ENCODE measurements at places on chromosomes 6 and 20. TPM values are rescaled to one million over a fixed set of nuclear protein-coding genes. Genes with fewer than 3 reads are reported as not detected.

DNA sequence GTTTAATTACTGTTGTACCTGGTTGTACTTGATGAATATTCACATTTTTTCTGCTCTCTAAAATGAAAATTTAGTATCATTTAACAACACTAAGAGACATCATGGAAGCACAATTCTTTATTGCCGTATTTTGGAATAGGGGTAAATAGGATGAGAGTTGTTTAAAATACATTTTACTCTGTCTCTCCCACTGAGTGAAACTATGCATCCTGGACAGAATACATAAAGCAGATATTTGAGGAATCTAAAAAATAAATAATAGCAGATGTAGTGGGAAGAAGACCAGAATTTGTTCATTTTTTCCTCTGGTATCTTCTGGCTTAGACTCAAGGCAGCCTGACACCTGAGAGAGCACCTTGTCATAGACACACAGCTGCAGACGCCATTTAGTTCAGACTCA is 119.1 kb upstream of the AHI1 start:
- H3K27me3 ChIP-seq = no peaks in the 10 kb centered on the region
- H3K4me1 ChIP-seq = no peaks in the 10 kb centered on the region
- no peak for DNase-seq
- H3K4me3 ChIP-seq = no peak overlapping the region

DNA sequence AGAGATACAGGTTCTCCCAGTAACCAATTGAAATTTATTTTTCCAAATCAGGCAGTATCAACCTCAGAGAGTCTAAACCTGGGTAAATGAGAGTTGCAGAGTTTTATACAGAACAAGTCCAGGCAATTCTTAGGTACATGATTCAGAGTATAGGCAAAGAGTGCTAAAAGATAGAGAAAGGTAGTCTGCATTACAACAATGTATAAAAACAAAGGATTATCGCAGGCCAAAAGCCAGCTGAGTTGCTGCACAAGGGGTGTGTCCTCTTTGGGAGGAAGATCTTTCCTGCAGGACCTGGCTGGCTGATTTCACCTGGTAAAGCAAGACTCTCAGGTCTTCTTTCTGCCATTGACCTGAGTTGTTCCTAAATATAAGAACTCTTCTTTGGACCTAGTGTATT is 48.9 kb upstream of the ECHDC1 start:
- H3K36me3 ChIP-seq = no peaks in the 10 kb centered on the region
- H3K27me3 ChIP-seq = no peaks in the 10 kb centered on the region
- peak overlapping the region; percentile 52 for H3K27ac ChIP-seq
- H3K4me1 ChIP-seq = peaks cover 16% of the 10 kb centered on the region

DNA sequence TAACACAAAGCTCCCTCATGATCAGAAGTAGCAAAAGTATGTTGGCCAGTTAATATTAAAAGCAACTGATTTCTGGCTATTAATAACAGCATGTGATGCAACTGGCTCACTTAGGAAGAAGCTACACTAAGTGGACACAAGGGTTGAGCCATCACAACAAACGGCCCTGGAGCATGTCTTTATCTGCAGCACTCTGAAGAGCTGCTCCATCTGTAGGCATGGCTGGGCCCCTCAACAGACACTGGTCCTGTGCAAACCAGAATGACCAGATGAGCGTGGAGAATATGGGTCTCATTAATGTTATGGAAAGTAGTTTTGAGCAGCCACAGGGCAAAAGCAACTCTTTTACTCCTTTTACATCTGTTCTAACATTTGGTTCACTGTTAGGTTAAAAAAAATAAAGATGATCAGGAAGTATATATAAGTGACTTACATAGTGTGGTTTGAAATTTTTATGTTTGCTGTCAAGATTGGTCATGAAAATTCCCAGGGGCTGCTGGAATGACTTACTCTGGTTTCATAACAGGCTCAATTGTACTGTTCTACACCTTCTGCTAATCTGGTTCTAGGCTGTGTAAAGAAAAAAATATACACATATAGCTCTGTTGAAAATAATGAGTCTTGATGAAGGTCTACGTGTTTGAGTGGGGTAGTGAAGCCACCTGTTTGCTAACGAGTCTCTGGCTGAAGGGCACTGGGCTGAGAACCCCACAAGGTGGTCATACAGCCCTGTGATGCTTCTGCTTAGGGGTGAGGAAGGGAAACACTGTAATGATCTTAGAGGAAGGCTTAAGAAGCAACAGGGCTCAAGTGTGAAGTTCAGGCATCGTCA is 58.1 kb downstream of the INSM1 start:
- no peak overlapping the region for H3K4me3 ChIP-seq
- no peaks in the 10 kb centered on the region for H3K4me1 ChIP-seq
- DNase-seq = no peak
- H3K27ac ChIP-seq = no peak overlapping the region
- H3K27me3 ChIP-seq = no peaks in the 10 kb centered on the region
- H3K36me3 ChIP-seq = no peaks in the 10 kb centered on the region

DNA sequence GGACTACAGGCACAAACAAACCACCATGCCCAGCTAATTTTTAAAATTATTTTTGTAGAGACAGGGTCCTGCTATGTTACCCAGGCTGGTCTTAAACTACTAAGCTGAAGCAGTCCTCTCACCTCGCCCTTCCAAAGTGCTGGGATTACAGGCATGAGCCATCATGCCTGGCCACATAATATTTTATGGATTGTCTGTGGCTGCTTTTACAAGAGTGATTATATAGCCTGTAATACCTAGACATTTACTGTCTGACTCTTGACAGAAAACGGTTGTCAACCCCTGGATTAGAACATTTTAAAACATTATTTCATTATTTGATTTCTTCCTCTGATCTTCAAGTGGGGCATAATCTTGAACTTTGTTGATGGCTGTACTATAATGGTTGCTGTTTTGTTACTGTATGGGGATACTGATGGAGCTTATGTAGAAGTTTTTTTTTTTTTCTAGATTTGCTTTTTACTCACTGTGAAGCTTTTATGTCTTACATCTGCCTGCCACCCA is 14.3 kb downstream of the PARD6B start:
- DNase-seq = no peak
- H3K27me3 ChIP-seq = no peaks in the 10 kb centered on the region
- no peaks in the 10 kb centered on the region for H3K36me3 ChIP-seq
- peak overlapping the region; percentile 79 for H3K27ac ChIP-seq
- peaks cover 46% of the 10 kb centered on the region for H3K4me1 ChIP-seq

- peaks cover 15% of the 10 kb centered on the region for H3K4me1 ChIP-seq
- no peaks in the 10 kb centered on the region for H3K36me3 ChIP-seq
- no peaks in the 10 kb centered on the region for H3K27me3 ChIP-seq
- DNase-seq = no peak
- H3K27ac ChIP-seq = no peak overlapping the region
Observed at GRCh38 chr6:93584300-93584699, 164.9 kb upstream of the EPHA7 start.

DNA sequence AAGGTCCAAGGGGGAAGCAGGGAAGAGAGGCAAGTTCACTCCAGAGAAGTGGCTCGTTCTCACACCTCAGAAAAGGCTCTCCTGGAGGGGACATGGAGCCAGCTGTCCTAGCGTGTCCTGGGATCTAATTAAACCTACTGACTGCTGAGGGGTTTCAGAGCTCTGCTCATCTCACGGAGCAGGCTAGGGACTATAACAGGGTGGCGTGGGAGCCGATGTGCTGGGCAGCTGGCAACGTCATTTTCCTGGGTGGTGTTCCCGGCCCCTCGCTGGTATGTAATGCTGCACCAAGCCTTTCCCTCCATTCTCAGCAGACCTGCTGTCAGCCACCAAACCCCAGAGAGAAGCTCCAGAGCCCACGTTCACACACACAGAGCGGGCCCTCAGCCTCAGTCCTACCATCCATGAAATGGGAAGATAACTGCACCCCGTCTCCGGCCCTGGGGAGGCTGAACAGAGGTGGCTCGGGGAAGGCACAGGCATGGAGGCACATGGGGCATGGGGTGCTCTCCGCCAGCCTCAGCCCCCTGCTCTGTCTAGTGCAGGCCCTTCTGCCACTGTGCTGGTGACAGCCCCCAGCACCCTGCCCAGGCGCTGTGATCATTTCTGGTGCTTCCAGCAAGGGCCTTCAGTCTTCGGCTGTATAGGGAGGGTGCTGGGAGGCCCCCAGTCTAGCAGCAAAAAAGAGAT is 1.9 kb downstream of the CST7 start:
- peaks cover 5% of the 10 kb centered on the region for H3K27me3 ChIP-seq
- DNase-seq = peak; percentile 56
- H3K4me1 ChIP-seq = no peaks in the 10 kb centered on the region
- H3K4me3 ChIP-seq = no peak overlapping the region
- H3K27ac ChIP-seq = no peak overlapping the region

GRCh38 chr6:80174900-80175572 is 68.6 kb downstream of the BCKDHB start:
- no peak overlapping the region for H3K27ac ChIP-seq
- no peak overlapping the region for H3K4me3 ChIP-seq
- H3K36me3 ChIP-seq = no peaks in the 10 kb centered on the region

DNA sequence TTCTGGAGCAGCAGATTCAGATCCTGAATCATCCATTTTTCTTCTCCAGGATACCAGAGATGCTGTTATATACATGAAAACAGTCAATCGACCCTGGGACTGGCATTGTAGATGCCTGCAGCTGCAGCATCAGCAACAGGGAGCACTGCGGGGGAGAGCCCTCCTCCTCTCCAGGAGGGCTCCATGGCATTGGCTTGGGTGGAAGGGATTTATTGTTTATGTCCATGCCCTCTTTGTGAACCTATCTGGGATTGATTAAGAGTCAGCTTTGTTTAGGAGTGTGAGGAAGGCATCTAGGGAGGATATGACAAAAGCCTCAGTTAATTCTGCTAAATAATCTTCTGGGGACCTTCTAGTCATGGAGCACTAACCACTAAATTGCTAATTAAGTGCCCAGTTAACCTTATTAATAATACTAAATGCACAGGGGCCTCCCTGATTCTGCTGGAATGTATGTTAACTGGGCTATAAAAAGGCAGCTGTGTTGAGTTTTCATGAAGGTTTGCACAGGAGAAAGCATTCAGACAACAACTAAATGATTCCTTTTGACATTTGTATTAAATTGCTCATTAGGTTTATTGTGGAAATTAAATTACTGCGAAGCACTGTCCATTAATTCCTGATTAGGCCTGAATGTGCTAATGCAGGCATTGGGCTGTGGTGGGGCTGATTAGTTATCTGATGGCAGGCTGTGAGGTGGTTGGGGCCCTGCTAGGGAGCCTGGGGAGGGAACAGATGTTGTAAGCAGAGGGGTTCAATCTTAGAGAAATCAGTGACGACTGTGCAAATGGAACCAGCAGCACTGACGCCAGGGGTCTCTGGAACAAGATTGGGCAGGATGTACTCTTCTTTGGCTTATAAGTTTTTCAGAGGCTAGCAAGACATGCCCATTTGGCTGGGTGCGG is 57.6 kb downstream of the IMPG1 start:
- DNase-seq = no peak
- H3K4me1 ChIP-seq = no peaks in the 10 kb centered on the region

- H3K36me3 ChIP-seq = no peaks in the 10 kb centered on the region
- H3K27me3 ChIP-seq = no peaks in the 10 kb centered on the region
- no peak for DNase-seq
Observed at GRCh38 chr6:137357263-137357947, 136.8 kb downstream of the OLIG3 start.

DNA sequence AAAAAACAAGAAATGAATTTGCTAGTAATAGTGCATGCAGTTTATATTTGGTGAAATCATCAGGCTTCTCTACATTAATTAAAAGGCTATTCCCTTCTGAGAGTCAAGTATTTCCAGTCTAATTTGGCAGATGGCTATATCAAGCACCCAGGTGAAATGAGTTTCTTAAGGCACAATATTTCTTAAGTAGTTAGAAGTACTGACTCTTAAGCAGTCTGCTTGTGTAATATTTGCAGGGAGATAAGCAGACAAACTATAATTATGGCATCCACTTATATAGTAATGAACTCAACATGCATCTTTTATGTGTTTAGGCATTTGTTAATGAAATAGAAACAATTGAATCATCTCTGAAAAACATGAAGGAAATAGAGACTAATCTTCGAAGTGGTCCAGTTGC is 189.2 kb downstream of the UTRN start:
- no peak for DNase-seq
- no peaks in the 10 kb centered on the region for H3K27me3 ChIP-seq
- H3K4me3 ChIP-seq = no peak overlapping the region
- no peak overlapping the region for H3K27ac ChIP-seq

DNA sequence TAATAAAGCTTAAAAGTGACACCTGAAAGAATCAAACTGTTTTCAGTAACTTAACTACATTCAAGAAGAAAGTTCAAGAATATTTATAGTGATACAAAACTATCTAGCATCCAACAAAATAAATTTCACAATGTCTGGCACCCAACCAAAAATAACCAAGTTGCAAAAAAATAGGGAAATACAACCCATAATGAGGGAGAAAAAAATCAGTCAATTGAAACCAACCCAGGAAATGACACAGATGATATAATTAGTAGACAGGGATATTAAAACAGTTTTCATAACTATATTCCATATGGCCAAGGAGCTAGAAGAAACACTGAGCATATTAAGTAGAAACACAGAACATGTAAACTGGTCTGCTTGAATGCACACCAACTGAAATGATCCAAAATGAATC is 120.2 kb upstream of the BEND3 start:
- H3K4me1 ChIP-seq = no peaks in the 10 kb centered on the region
- no peak for DNase-seq
- H3K27me3 ChIP-seq = no peaks in the 10 kb centered on the region
- no peak overlapping the region for H3K27ac ChIP-seq
- no peak overlapping the region for H3K4me3 ChIP-seq

GRCh38 chr6:150527100-150527499 is 72.6 kb upstream of the PLEKHG1 start:
- no peaks in the 10 kb centered on the region for H3K36me3 ChIP-seq
- no peaks in the 10 kb centered on the region for H3K27me3 ChIP-seq
- H3K27ac ChIP-seq = peak overlapping the region; percentile 77
- DNase-seq = peak; percentile 74
- H3K4me1 ChIP-seq = peaks cover 31% of the 10 kb centered on the region

DNA sequence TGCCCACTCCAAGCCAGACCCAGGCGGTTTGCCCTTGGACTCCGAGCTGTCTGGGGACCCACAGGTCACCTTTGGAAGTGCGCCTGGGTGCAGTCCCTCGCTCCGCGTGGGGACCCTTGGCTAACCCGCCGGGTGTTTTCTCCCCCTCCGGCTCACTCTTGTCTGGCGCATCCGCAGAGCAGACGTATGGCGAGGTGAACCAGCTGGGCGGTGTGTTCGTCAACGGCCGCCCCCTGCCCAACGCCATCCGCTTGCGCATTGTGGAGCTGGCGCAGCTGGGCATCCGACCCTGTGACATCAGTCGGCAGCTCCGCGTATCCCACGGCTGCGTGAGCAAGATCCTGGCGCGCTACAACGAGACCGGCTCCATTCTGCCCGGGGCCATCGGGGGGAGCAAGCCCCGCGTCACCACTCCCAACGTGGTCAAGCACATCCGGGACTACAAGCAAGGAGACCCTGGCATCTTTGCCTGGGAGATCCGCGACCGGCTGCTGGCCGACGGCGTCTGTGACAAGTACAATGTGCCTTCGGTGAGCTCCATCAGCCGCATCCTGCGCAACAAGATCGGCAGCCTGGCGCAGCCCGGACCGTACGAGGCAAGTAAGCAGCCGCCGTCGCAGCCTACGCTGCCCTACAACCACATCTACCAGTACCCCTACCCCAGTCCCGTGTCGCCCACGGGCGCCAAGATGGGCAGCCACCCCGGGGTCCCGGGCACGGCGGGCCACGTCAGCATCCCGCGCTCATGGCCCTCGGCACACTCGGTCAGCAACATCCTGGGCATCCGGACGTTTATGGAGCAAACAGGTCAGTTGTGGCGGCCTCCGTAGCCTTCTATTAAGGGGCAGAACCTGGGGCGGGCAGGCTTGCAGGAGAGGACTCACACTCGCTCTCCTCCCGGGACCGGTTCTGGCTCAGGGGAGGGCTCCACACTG is 1.1 kb downstream of the PAX1 start:
- DNase-seq = no peak
- peaks cover 97% of the 10 kb centered on the region for H3K27me3 ChIP-seq
- no peak overlapping the region for H3K4me3 ChIP-seq
- no peak overlapping the region for H3K27ac ChIP-seq
- no peaks in the 10 kb centered on the region for H3K36me3 ChIP-seq
- peaks cover 33% of the 10 kb centered on the region for H3K4me1 ChIP-seq

CDK5RAP1 gene
- 18.4 TPM for total RNA-seq

DCDC2 gene
- not detected for total RNA-seq

RBM24 gene
- 15.1 TPM for total RNA-seq
